Activated T-cell treated with anti-CD3 and anti-CD28 coated beads, Interleukin-2, amount 50 U/mL, for 24 hours (primary cell): ENCODE measurements at places on chromosomes 4 and X.

DNA sequence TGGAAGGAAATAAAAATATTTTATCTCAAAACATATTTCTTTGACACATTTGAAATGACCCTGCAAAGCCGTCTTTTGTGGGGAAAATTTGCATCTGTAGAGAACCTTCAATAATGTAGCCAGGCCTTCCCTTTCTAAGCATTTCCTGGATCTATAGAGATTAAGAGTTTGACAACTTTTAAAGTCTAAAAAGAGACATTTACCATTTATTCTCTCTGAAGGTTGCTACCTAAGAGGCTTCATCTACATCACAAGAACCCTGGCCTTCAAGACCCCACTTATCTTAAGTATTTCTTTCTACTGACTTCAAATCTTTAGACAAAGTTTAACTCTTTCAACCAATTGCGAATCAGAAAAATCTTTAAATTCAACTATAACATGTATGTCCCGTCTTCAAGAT, 1639.8 kb downstream of the RPA4 start:
- H3K27ac ChIP-seq = no peak overlapping the region
- no peaks in the 10 kb centered on the region for H3K4me1 ChIP-seq
- no peaks in the 10 kb centered on the region for H3K36me3 ChIP-seq

GRCh38 chr4:57059890-57060716, 50.1 kb downstream of the IGFBP7 start:
- no peak for DNase-seq
- no peak overlapping the region for H3K4me3 ChIP-seq
- H3K4me1 ChIP-seq = no peaks in the 10 kb centered on the region
- no peak overlapping the region for H3K27ac ChIP-seq
- H3K36me3 ChIP-seq = no peaks in the 10 kb centered on the region

DNA sequence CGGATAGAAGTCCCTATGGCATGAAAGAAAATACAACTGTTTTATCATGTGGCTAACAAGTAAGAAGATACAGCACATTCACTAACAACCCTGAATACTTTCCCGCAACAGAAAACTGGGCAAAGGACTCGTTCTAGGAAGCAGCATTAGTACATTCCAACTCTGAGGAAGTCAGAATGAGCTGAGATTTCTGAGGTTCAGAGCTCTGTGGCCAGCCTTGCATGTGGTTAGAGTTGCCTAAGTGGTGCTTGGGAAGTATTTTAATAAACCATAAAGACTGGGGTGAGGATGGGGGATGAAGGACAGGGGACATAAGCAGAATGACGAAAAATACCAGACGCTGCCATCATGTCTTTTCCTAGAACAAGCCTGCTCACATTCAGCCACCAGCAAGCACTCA, 82.2 kb downstream of the EFHC2 start:
- DNase-seq = no peak
- H3K4me3 ChIP-seq = no peak overlapping the region
- peaks cover 42% of the 10 kb centered on the region for H3K4me1 ChIP-seq
- H3K27me3 ChIP-seq = no peaks in the 10 kb centered on the region
- H3K36me3 ChIP-seq = peaks cover 4% of the 10 kb centered on the region

DNA sequence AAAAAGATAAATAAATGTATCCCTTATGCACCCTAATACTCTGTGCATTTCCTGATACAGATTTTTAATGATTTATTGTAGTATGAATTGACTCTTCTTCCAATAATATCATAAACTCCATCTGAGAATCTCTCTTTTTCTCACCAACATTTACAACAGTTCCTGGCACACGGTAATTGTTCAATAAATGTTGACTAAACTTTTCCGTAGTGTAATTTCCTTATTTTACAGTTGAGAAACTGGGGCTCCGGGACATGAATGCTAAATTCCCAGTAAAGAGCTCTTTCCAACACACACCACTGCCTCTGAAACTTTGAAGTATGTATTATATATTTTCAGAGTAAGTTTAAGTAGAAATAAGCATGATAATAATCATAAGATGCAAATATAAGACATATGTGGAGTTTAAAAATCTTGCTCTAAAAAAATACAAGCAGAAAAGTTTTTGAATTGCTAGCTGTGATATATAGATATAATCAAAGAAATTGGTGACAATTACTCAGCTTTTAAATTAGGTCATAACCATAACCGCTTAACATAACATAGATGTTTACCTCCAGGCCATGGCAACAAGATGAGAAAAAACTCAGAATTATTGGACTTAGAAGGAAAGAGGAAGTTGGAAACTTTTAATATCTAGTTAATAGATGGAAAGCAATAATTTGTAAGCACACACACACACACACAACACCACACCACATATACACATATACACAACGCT, 28.2 kb upstream of the ANTXR2 start:
- H3K27me3 ChIP-seq = no peaks in the 10 kb centered on the region
- H3K4me1 ChIP-seq = peaks cover 13% of the 10 kb centered on the region
- no peaks in the 10 kb centered on the region for H3K36me3 ChIP-seq
- DNase-seq = no peak

GRCh38 chr4:10753336-10753735, 68.8 kb upstream of the CLNK start:
- H3K27me3 ChIP-seq = peaks cover 3% of the 10 kb centered on the region
- H3K27ac ChIP-seq = no peak overlapping the region
- no peak for DNase-seq
- H3K4me3 ChIP-seq = no peak overlapping the region
- H3K36me3 ChIP-seq = no peaks in the 10 kb centered on the region

DNA sequence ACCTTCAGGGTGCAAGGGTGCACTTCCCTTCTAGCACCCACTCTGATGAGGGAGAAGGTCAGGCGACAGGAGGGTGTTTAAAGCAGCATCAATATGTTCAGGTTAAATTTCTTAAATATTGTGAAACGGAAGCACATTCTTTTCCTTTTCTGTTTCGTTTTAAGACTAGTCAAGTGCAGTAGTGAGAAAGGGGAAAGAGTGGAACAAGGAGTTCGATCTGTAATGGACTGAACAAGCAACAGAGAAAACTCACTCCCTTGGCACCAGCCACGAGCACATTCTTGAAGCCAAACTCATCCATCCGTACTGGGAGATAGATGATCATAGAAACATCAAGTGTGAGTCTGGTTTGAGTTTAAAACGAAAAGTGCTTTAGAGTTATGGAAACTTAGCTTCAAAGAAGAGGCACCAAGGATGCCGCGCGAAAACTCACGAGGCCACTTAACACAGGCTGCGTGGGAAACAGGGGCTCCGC, 815 bp downstream of the FAM53A start:
- peaks cover 3% of the 10 kb centered on the region for H3K27me3 ChIP-seq
- no peaks in the 10 kb centered on the region for H3K36me3 ChIP-seq
- H3K4me3 ChIP-seq = peak overlapping the region; percentile 78
- H3K27ac ChIP-seq = peak overlapping the region; percentile 88
- DNase-seq = no peak

GRCh38 chr4:62644372-62644771, 1444.2 kb downstream of the ADGRL3 start:
- DNase-seq = no peak
- no peaks in the 10 kb centered on the region for H3K36me3 ChIP-seq
- no peak overlapping the region for H3K4me3 ChIP-seq

DNA sequence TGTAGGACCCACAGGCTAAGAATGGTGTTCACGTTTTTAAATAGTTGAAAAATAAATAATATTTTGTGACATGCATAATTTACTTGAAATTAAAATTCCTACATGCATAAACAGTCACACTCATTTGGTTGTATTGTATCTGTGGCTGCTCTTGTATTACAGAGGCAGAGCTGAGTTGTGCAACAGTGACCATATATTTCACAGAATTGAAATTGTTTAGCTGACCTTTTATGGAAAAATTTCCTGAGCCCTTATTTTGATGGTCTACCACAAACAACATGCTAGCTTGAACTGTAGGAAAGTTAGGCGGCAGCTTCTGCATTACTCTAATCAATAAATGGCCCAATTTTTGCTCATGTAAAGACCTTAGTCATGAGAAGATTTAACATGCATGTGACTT, 633.4 kb upstream of the AADAT start:
- H3K27ac ChIP-seq = no peak overlapping the region
- no peaks in the 10 kb centered on the region for H3K4me1 ChIP-seq
- DNase-seq = no peak
- no peaks in the 10 kb centered on the region for H3K27me3 ChIP-seq

DNA sequence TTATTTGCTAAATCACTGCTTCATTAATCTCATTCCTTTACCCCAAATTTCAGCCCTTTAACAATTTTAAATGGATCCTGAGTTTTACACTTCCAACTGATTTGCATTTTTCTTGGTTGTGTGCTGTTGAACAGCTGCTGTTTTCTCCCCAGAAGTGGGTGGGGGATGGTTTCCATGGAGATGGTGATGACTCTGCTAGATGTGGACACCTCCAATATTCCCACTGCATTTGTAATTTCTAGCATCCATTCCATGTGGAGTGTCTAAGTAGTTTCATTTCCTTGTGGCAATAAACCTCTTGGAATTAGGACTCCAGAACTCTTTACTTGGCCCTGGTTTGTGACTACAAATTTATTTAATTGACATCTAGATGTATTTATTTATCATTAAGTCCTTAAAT, 330.4 kb downstream of the GBA3 start:
- no peaks in the 10 kb centered on the region for H3K27me3 ChIP-seq
- H3K4me1 ChIP-seq = no peaks in the 10 kb centered on the region
- H3K27ac ChIP-seq = no peak overlapping the region
- no peak for DNase-seq

DNA sequence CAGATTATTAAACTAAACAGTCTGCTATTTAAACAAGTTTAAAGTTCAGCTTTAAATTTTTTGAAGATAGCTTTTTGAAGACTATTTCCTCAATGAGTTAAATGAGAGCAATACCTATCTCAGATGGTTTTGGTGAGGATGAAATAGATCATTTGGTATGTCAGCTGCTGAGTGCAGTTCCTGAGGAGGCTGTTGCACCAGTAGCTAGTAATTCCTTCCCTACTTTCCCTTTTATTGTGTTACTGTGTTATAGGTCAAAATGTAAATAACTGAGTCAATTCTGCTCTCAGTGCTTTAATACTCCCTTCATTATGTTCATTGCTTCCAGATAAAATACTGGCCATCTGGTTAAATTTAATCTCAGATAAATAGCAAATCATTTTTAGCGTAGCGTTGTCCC, 48.6 kb downstream of the BMPR1B start:
- H3K27ac ChIP-seq = no peak overlapping the region
- no peak for DNase-seq
- H3K4me1 ChIP-seq = no peaks in the 10 kb centered on the region
- H3K4me3 ChIP-seq = no peak overlapping the region

GRCh38 chr4:15893962-15894361, 44.6 kb downstream of the FGFBP1 start:
- H3K27ac ChIP-seq = no peak overlapping the region
- H3K27me3 ChIP-seq = peaks cover 39% of the 10 kb centered on the region
- DNase-seq = no peak
- H3K4me1 ChIP-seq = no peaks in the 10 kb centered on the region

- H3K4me1 ChIP-seq = no peaks in the 10 kb centered on the region
- no peak overlapping the region for H3K4me3 ChIP-seq
- DNase-seq = no peak
- peaks cover 45% of the 10 kb centered on the region for H3K27me3 ChIP-seq
Observed at GRCh38 chrX:54483946-54484345, 12.1 kb downstream of the FGD1 start.

DNA sequence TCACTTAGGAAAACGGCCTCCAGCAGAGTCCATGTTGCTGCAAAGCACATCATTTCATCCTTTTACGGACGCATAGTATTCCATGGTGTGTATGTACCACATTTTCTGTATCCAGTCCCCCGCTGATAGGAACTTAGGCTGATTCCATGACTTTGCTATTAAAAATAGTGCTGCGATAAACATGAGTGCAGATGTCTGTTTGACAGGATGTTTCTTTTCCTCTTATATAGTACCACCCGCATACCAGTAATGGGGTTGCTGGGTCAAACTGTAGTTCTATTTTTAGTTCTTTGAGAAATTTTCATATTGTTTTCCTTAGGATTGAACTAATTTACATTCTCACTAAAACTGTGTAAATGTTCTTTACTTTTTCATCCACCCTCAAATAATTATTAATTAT, 50.5 kb downstream of the VEGFC start:
- no peaks in the 10 kb centered on the region for H3K27me3 ChIP-seq
- H3K4me1 ChIP-seq = no peaks in the 10 kb centered on the region
- H3K4me3 ChIP-seq = no peak overlapping the region
- no peak for DNase-seq
- H3K36me3 ChIP-seq = no peaks in the 10 kb centered on the region

DNA sequence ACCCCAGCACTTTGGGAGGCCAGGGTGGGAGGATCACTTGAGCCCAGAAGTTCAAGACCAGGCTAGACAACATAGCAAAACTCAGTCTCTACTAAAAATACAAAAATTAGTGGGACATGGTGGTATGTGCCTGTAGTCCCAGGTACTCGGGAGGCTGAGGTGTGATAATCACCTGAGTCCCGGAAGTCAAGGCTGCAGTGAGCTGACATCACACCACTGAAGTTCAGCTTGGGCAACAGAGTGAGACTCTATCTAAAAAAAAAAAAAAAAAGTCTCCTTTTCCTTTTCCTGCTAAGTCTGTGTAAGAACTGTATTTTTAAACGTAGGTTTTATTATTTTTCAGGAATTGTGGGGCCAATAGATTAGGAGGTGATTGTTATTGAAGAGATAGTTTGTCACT, 356.7 kb downstream of the ARHGAP24 start:
- H3K27ac ChIP-seq = no peak overlapping the region
- no peak for DNase-seq
- no peaks in the 10 kb centered on the region for H3K4me1 ChIP-seq
- H3K4me3 ChIP-seq = no peak overlapping the region
- H3K27me3 ChIP-seq = no peaks in the 10 kb centered on the region

DNA sequence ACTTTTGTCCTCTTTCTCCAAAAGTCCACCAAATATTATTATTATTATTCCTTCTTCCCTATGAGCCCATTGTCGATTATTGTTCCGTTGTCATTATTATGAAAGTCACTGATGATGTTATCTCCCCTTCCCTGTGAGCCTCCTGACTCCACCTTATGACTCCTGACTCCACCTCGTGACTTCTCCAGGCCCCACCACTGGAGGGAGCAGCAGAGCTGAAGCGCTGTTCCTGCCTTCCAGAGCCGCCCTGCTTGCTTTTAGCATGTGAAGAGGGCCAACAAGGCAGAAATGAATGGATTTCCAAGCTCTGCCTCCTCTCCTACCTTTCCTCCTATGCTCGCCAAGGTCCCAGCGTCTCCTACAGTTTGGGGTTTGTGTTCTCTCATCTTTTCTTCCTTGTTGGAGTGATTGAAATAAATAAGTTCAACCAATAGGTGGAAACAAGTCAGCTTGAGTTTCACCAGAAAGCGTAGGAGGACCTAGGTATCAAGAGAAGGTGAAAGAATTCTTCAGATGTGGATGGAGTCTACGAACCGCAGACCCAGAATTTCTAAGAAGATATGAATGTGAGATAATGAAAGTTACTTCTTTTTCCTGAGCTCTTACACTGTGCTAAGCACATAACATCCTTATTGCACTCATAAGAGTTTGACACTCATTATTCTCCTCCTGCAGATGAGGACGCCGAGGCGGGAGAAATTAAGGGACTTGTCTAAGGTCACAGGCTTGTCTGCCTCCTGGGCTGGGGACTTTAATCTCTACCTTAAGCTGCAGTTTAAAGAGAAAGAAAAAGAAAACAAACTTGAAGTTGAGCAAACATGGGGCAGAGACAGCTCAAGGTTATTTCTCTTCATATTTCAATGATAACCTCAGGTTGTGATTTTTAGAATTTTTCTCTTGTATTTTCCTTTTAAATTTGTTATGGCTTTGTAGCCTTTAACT, 26.1 kb downstream of the IGSF1 start:
- peaks cover 62% of the 10 kb centered on the region for H3K27me3 ChIP-seq
- H3K27ac ChIP-seq = no peak overlapping the region
- peaks cover 4% of the 10 kb centered on the region for H3K4me1 ChIP-seq

GRCh38 chr4:105184316-105184980, 37.8 kb downstream of the TET2 start:
- H3K27ac ChIP-seq = no peak overlapping the region
- H3K4me3 ChIP-seq = no peak overlapping the region
- peaks cover 68% of the 10 kb centered on the region for H3K4me1 ChIP-seq
- H3K27me3 ChIP-seq = no peaks in the 10 kb centered on the region
- H3K36me3 ChIP-seq = peaks cover 44% of the 10 kb centered on the region
